ENCODE measurements at places on chromosomes 3 and 15.

DNA sequence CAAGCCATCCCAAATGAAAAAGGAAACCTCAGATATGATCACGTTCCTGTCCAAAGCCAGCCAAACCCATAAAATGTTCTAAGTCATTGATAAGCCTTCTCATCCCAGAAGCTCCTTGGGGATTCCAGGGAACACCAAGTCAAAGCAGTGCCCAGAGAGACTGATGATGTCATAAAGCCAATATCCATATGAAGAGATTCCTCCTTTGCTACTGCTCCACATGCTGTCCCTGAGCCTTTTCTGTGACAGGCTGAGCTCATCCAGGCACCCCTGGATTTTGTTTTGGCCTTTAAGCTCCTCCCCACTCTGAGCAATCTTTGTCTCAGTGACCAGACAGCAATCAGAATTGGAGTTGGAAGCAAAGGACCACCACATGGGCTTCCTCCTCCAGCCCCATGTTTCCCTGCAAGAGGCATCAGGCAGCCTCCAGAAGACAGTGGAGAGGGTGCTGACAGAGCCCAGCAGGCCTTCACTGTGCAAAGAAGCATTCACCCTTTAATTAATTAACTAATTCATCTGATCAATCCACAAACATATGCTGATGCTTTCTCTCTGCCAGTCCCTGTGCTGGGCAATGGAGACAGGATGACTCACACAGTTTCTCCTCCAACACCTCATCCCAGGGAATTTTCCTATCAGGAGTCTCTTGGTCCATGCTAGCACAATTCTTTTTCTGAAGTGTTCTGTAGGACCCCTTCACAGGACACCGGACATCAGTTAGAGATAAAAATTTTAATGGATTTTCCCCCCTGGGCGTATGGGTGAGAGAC is 25.0 kb downstream of the MEX3B start:
- no peak for DNase-seq

DNA sequence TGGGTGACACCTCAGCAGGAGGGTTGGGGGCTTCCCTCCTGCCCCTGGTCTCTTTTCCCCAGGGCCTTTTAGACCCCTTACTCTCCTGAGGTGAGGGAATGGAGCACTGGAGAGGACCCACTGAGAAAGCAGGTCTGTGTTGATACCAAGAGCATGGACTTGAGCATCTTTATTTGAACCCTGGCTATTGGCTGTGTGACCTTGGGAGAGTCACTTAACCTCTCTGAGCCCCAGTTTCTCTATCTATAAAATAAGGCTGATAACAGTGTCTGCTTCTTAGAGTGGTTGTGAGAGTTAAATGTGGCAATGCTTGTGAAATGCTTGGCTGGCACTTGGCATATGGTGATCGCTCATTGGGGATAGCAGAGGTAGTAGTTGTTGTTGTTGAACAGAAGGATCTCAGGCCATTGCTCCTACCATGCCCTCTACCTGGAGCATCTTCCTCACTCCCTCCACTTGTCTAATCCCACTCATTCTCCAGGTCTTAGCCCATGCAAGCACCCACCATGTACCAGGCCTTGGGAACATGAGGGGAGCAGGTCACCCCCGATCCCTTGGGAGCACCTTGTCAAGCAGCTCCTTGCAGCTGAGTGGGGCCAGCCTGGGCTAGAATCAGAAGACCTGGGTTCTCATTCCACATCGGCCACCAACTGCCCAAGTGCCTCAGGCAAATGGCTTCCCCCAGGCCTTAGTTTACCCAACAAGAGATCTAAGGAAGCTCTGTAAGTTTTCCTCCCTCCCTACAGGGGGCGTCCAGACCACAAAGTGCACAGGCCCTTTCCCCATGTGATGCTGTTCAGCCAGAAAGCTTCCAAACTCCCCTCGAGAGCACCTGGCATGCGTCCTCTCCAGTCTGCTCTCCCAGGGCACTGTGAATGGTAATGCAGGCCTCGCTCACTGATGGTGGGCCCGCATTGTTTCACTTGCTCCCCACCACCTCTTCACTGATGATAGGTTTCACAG is 96.7 kb downstream of the LSM3 start:
- DNase-seq, result peak; percentile 48

DNA sequence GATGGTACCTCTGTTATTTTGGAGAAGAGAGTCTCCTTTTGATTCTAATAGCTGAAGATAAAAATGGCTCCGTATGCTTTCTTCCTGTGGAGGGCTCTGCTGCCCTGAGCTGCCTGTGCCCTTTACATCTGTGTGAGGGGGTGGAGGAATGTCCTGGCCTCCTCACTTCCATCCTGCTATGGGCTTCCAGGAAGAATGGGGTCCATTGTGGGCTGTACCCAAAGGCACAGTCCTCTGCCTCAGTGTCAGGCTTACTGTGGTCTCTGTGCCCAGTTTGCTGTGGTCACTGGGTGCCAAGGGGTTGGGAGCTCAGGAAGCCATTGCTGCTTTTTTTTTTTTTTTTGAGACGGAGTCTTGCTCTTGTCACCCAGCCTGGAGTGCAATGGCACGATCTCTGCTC is 14.4 kb downstream of the DAG1 start:
- DNase-seq, result no peak

- DNase-seq, result no peak
Observed at GRCh38 chr3:147989344-147989743, 580.2 kb downstream of the ZIC1 start.

- DNase-seq, result no peak
Observed at GRCh38 chr3:194081826-194082225, 54.1 kb upstream of the HES1 start.

DNA sequence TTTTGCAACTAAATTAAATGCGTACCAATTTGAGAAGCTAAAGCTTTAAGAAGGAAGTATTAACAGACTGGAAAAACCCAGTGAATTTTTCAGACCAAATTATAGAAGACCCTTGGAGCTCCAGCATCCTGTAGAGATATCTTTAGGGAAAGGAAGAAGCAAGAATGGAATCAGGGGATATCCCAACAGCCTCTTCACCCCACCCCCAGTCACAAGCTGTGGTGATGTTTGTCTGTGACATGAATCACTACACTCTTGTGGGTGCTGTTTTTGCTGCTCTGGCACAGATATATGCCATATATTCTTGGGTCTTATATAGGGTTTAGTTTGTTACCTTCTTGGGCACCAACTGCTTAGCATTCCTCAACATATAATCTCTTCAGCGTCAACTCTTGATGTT is 78.5 kb upstream of the BCL6 start:
- no peak for DNase-seq

- DNase-seq, result no peak
Observed at GRCh38 chr3:81214631-81215030, 546.8 kb downstream of the GBE1 start.

DNA sequence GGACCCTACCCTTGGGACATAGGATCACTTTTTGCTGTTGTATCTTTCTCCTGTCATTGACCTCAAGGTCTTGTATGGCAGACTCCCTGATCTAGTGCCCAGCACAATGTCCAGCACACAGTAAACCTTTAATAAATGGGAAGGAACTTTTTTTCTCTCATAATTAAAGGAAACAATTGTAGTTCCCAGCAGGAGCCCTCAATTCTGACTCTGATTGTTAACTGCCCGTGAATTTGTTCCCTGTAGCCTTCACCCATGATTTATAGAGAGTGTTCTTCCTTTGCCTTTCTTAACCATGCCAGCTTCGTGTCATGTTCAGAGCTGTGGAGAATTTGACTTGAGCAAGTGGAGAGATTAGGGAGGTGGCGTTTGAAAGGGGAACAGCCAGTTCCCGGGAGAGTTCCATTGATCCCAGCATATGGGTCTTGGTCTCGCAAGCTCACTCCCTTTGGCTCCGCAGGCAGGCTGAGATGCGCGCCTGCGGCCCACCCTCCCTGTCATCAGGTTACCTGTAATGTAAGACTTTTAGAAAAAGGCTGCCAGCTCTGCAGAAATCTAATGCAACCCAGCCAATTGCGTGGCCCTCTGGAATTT is 182.6 kb downstream of the TP63 start:
- no peak for DNase-seq

GRCh38 chr3:140695361-140696061 is 17.6 kb downstream of the TRIM42 start:
- DNase-seq, result no peak

- no peak for DNase-seq
Observed at GRCh38 chr3:176078906-176079305, 1118.4 kb downstream of the TBL1XR1 start.

- no peak for DNase-seq
Observed at GRCh38 chr3:10508619-10509260, 3.4 kb upstream of the ATP2B2 start.

DNA sequence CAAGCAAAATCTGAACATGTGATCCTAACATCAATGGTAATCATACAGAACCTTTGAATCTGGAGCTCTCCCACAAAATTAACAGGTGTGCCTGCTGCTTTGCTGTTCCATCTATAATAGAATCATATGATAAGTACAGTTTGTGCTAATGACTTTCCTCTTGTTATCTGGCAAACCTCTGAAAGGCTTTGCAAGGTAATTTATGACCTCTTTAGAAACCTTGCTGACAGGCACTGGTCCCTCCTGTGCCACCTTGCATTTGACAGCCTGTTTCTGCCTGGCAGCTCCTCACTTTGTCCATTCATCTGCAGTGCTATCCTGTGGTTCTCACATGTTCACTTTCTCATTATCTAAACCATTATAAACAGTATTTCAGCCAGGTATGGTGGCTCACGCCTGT is 10.2 kb upstream of the HTR3C start:
- DNase-seq, result no peak

DNA sequence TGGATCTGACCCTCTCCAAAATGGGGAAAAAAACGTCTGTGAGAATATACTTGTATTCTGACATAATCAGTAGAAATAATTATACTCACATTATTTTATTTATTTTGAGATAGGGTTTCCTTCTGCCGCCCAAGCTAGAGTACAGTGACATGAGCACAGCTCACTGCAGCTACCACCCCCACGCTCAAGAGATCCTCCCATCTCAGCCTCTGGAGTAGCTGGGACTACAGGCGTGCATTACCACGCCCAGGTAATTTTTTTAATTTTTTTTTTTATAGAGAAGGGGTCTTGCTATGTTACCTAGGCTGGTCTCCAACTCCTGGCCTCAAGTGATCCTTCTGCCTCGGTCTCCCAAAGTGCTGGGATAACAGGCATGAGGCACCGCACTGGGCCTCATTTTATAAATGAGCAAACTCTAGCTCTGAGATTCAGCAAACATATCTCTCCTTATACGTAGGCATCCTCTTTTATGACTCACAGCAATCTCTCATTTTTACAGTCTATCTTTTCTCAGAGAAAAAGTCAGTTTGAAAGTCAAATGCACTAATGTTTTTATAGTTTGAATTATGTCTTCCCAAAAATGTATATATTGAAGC is 989 bp upstream of the VGLL3 start:
- no peak for DNase-seq

DNA sequence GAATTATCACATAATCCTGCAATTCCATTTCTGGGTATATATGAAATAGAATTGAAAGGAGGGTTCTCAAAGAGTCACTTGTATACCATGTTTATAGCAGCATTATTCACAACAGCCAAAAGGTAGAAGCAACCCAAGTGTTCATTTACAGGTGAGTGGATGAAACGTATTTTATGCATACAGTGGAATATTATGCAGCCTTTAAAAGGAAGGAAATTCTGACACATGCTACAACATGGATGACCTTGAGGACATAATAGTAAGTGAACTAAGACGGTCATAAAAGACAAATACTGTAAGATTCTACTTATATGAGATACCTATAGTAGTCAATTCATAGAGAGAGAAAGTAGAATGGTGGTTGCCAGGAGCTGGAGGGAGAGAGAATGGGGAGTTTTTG is 110.8 kb upstream of the LIPC start:
- DNase-seq, result no peak

GRCh38 chr3:115018694-115019093 is 128.4 kb downstream of the ZBTB20 start:
- no peak for DNase-seq

- no peak for DNase-seq
Observed at GRCh38 chr3:126517986-126518778, 609 bp upstream of the UROC1 start.

DNA sequence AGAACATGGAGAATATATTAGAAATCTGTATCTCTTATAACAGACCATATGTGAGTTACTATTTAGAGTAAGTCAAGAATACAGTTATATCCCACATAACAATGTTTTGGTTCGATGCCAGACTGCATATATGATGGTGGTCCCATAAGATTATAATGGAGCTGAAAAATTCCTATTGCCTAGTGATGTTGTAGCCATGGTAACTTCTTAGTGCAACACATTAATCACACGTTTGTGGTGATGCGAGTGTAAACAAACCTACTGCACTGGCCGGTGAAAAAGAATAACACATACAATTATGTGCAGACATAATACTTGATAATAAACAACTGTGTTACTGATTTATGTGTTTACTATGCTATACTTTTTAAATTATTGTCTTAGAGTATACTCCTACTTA is 69.8 kb upstream of the MNS1 start:
- DNase-seq, result no peak

DNA sequence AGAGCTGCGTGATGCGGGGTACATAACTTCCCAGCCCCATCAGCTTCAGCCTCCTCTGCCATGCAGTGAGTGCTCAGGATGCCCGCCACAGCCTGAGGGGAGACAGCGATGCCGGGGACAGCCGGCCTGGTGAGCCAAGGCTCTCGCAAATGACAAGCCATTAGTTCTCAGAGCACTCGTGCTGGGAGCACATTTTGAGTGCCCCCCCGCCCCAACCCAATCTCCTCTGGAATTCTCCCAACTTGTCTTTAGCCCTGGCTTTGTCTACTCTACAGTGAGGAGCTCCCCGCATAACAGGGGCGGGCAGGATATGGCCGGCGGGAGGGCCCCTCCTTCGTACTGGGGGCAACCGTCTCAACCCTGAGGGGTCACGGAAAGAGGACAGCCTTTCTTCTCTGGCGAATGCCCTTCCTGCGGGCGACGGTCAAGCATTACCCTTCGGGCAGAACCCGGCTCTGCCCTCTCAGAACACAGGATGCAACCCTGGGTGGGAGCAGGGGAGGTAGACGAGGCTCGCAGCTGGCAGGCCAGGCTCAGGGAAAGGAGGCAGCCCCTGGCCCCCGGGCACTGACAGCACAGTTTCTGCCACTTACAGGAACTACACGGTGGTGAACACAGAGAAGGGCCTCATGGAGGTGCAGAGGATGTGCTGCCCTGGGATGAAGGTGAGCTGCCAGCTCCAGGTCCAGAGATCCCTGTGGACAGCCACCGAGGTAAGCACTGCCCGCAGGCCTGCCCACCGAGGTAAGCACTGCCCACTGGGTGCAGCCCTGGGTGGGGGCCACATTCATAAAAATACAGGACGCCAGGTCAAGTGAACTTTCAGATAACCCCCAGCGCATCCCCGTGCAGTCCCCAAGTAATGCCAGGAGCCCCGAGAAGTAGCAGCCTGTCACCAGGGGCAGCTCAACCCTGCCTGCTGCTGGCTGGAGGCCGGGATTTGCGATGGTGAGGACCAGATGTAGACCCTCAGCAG is 141.7 kb downstream of the LRRK1 start:
- no peak for DNase-seq

DNA sequence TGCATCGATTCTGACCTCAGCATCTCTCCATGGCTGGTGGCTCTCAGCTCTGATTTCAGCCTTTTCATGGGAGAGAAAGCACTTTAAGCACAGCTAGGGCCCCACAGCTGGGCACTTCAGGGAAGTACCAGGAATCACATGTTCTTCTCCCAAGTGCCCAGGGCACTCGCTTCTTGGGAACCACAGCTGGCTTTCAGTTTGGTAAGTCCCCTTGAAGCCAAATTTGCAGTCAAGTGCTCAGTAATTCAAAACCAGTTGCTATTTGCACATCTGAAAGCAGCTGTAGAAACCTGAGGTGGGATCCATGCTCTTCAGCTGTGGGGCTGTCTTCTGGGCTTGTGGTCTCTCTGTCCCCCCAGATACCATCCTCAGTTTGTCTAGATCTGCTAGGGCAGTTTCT is 12.8 kb downstream of the GABRA5 start:
- DNase-seq, result no peak
